OCI-M1 (cell line): ENCODE measurements at places on chromosomes 16 and 17.

DNA sequence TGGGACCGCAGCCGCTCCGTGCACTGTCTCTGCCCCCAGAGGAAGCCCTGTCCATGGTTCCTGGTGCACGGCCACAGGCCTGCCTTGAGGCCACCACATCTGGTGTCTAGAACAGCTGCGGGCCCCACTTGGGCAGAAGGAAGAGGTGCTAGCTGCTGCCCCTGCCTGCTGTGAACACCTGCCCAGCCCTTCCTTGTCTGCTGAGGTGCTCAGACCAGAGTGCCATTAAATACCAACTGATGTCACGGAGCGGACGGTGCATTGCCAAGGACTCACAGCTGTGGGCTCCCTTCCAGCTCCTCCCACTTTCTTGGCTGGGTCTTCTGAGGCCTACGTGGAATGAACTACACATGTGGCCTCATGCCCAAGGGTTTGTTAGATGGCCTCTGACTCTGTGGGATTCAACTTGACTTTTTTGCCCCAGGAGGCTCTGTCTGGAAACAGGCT lies 146.1 kb downstream of the RAB11FIP4 start:
- DNase-seq: no peak

DNA sequence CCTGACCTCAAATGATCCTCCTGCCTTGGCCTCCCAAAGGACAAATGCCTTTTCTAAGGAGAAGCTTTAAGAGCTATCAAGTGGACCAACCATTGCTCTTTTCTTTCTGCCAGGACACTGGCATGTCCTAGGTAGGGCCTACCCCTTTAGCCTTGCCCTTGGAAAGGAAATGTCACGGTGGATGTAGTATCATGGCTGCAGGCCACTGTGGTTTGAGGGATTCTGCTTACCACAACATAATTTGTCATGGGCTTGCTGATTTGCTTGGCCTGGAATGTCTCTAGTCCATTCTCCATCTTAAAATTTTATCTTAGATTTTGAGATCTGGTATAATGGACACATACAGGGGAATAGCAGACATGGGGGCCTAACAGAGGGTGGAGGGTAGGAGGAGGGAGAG lies 6.0 kb downstream of the KRT20 start:
- no peak for DNase-seq

DNA sequence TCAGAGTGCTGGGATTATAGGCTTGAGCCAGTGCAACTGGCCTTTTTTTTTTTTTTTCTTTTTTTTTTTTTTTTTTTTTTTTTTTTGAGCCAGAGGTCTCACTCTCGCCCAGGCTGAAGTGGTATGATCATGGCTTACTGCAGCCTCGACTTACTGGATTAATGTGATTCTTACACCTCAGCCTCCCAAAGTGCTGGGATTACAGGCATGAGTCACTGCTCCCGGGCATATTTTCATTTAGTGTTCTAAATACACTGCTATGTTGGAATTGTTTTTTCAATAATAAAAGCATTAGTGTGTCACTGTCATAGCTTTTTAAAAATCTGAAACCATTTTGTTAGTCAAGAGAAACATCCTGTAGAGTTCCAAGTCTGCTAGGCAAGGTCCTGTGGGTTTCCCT lies 40.3 kb downstream of the NDE1 start:
- no peak for DNase-seq

GRCh38 chr16:56795011-56795410 lies 65.1 kb downstream of the NUP93 start:
- no peak for DNase-seq

DNA sequence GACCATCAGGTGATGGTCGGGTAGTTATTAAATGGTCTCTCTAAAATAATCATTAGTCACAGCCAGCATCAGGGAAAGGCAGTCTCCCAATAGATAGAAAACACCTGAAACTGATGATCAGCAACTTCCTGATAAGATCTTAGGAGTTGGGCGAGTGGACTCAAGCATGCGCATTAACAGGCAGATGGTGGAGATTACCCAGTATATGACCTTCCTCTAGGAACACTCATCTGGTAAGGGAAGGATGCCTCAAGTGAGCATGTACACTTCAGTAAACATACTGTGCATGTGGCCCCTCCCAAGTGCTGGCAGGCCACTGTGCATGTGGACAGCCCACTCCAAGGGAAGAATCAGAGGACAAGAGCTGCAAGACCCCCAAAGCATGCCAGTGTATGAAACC lies 105.9 kb downstream of the ABCC12 start:
- DNase-seq: no peak

DNA sequence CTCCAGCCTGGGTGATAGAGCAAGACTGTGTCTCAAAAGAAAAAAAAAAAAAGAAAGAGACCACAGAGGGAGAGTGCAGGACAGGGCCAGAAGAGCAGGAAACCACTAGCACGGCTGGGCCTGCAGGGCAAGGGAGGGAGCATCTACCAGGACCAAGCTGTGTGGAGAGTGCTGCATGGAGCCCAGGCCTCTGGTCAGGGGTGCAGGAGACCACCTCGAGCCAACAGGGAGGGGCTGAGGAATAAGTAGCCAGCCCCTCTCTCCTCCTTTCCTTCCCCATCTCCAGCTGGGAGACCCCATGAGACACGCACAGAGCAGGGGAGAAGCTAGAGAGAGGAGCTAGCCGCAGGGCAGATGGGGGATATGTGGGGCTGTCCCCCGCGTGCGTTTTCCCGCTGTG lies 67.0 kb upstream of the DNAH17 start:
- DNase-seq: no peak

GRCh38 chr16:59988591-59988990 lies 1254.5 kb upstream of the GOT2 start:
- no peak for DNase-seq

- no peak for DNase-seq
Observed at GRCh38 chr17:14199601-14200000, 37.1 kb downstream of the CDRT15 start.

DNA sequence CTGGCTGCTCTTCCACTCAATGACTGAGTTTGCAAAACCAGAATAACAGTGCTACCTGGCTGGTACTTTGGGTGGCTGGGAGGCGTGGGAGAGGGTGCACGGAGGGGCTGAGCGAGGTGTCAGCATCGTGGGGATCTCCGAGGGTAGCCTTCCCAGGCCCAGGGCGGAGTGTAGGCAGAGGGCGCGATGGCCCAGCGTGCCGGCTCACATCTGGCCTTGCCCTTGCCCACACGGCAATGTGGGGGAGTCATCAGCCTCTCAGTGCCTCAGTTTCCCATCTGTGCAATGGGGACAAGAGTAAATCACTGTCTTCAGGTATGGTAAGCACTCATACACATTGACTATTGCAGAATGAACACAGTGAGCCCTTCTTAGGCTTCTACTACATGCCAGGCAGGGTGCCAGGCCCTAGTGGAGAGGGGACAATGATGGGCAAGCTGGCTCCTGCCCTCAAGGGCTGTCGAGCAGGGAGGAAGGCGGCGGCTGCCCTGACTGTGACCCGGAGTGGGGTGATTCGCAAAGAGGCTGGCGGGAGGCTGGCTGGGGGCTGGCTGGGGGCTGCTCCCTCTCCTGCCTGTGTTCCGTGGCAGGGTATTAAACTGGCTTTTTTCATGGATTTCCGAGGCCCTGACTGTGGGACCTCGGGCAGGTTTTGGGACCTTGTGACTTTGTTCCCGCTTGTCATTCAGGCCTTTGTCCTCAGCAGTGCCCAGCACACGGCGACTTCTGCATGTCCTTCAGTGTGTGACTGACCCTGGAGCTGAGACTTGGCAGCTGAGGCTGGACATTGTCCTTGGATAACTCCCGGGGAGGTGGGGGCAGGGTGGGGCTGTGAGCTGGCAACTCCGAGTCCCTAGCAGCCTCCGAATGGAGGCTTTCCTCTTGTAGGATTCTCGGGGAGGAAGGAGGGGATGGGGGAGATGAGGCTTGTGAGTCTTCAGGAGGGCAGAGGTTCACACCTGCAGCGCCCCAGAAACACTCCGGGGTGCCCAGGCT lies 243.1 kb downstream of the SEC14L1 start:
- no peak for DNase-seq

DNA sequence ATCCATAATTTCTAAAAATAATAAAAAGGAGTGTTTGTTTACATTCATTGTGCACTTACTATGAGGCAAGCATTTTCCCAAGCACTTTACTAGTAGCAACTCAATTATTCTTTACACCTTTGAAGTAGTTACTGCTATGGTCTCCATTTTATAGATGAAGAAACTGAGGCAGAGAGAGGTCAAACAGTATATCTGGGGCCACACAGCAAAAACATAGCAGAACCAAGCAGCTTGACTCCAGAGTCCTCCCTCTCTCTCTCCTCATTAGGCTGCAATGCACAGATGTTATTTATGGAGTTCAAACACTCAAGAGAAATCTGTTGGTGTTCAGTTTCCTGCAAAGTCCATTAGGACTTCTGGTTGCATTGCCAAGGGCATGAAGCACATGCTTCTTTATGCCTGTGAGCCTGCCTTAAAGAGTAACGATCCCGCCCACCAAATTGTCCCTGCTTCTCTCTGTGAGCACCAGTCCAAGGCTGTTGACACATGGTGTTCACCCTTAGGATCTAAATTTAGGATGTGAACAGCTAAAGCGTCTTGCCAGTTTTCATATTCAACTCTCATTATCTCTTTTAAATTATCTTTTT lies 44.0 kb downstream of the GPRC5B start:
- no peak for DNase-seq
